ENCODE measurements at places on chromosomes 13 and 19. TPM values are rescaled to one million over a fixed set of nuclear protein-coding genes. Genes with fewer than 3 reads are reported as not detected.

DNA sequence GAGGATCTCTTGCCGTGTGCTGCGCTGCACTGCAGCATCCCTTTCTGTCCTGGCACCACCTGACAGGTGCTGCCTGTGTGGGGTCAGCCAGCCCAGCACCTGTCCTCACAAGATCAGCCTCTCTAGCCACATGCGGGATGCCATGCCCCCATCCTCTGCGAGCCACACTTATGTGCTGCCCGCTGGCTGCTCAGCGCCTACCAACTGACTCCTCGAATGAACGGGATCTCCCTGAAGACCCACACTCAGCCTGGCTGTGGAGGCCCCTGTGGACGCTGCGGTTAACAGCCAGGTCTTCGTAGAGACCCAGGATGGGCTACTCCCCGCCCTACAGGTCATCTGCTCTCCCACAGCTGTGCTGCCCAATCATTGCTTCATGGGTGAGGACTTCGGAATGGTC, 106.1 kb downstream of the DOCK9 start:
- DNase-seq: no peak

The KCNJ14 gene
- 0.60 TPM for total RNA-seq

The SEMA6B gene
- total RNA-seq: 24.8 TPM

DNA sequence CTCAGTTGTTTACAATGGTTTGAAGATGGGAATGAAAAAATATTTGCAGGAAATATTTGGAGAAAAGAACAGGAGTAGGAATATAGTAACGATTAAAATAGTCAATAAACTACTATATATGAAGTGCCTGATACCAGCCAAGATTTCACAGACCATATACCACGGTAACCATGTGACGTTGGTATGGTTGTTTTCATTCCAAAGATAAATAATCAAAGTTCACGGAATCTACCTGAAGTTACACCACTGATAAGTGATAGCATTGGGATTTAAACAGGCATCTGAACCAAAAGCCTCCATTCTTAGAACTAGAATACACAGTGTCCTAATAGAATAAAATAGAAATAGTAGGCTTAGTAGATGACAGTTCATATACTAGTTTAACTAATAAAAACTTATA, 123.5 kb downstream of the RBM26 start:
- no peak for DNase-seq

The ZNF791 gene
- total RNA-seq: 18.9 TPM

- no peak for DNase-seq
These were observed 75.3 kb downstream of the TEX29 start for GRCh38 chr13:111395511-111396393.

GRCh38 chr13:29362849-29363604, 232.5 kb downstream of the SLC7A1 start:
- DNase-seq: peak; percentile 31

Data from left cardiac atrium (tissue), 4 donors.